ENCODE measurements at places on chromosomes 16 and 17. TPM values are rescaled to one million over a fixed set of nuclear protein-coding genes. Genes with fewer than 3 reads are reported as not detected.

DNA sequence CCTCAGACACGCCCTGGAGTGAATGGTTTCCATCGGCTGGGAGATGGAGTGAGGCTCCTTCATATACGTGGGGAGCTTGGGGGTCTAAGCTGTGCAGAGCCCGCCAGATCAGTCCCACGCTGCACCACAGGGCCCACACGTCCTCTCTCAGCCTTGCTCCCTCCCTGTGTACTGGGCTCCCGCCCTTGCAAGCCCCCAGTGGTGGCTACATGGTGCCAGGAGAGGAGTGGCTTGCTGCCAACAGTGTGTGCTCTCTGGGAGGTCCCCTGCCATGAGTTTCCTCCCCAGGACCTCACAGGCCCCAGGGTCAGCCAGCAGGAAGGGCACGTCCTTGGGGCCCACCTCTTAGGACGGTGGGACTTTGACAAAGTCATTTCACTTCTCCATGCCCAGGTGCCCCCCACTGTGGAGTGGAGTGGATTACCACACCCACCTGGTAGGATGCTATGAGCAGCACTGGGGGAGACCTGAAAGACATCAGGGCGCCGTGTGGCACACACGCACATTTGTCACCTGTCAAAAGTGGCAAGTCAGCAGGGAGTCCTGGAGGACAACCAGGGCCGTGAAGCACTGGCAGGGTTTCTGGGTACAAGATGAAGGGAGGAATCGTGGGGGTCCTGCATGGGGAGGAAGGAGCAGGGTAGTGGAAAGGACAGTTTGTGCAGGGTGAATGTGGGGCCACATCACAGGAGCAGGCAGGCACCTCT, 13.7 kb downstream of the SLC5A10 start:
- DNase-seq = peak; percentile 36

- DNase-seq = no peak
Measured at GRCh38 chr17:50763716-50764475, 3.4 kb downstream of the ANKRD40CL start.

- DNase-seq = peak; percentile 57
Measured at GRCh38 chr17:73255671-73256181, 6.0 kb downstream of the CPSF4L start.

DNA sequence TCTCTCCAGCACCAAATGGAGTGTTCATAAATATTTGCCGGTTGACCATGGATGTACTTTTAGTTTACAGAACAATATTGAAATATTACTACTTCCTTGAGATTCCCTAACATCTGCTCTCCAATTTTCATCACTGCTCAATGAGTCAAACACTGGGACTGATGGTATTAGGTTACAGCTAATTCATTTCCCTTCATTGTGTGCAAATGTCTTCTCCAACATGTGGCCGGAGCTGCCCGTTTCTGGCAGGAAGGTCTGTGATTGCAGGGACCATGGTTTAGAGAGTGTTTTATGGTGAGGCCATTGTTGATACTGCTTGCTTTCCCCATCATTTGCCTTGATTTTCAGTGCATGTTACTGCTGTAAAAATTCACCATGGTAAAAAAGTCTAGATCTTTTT, 209.3 kb downstream of the HS3ST3B1 start:
- peak; percentile 10 for DNase-seq

HBA1 gene
- not detected for total RNA-seq

DUSP14 gene
- total RNA-seq = 30.9 TPM

AATK gene
- 0.17 TPM for total RNA-seq

NPTX1 gene
- total RNA-seq = not detected
